ENCODE measurements at places on chromosomes 5 and 9.

GRCh38 chr5:173408946-173409345 lies 80.7 kb upstream of the STC2 start:
- DNase-seq, result no peak
- H3K36me3 ChIP-seq, result no peaks in the 10 kb centered on the region
- H3K4me3 ChIP-seq, result no peak overlapping the region
- H3K27me3 ChIP-seq, result no peaks in the 10 kb centered on the region
- no peaks in the 10 kb centered on the region for H3K4me1 ChIP-seq

- no peak overlapping the region for H3K4me3 ChIP-seq
- peaks cover 6% of the 10 kb centered on the region for H3K36me3 ChIP-seq
- no peaks in the 10 kb centered on the region for H3K27me3 ChIP-seq
- H3K4me1 ChIP-seq, result no peaks in the 10 kb centered on the region
- H3K27ac ChIP-seq, result no peak overlapping the region
Observed at GRCh38 chr9:5470122-5470521, 19.8 kb downstream of the CD274 start.

- no peak for DNase-seq
- H3K4me1 ChIP-seq, result no peaks in the 10 kb centered on the region
- H3K4me3 ChIP-seq, result no peak overlapping the region
- H3K36me3 ChIP-seq, result no peaks in the 10 kb centered on the region
Observed at GRCh38 chr9:20065046-20065445, 276.2 kb upstream of the SLC24A2 start.

DNA sequence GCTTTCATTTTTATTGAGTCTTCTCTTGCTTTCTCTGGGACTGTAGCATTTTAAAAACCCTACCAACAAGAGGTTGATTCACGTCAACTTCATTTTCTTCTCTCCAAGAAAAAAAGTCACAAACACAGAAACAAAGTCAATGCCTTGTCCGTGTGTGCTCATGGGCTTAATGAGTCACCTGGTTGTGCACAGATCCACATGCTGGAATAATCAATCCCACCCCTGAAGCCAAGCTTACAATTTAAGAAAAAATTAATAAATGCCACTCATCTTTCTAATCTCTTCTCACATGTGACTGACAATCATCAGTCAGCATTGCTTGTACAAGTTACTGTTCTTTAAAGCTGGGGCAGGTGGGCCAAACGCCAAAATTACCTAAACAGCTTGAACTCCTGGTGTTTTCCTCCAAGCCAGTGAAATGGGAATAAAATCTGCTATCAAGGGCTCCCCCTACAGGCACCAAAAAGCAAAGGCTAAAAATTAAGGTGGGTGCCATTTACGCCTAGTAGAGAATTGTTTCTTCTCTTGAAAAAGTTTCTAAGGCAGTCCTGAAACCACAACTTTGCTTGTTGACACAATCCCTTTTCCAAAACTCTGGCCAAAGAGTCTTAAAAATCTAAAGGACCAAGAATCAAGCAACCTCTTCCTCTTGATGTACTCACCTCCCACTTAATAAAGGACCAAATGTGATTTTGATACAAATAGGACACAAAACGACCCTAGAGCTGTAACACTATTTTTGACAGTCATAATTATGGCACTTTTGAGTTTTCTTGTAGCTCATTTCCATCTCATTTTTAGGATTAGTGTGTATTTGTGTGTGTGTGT lies 21.3 kb downstream of the TRMO start:
- H3K4me1 ChIP-seq, result no peaks in the 10 kb centered on the region
- H3K27me3 ChIP-seq, result no peaks in the 10 kb centered on the region
- peaks cover 5% of the 10 kb centered on the region for H3K36me3 ChIP-seq
- H3K27ac ChIP-seq, result no peak overlapping the region
- no peak for DNase-seq

DNA sequence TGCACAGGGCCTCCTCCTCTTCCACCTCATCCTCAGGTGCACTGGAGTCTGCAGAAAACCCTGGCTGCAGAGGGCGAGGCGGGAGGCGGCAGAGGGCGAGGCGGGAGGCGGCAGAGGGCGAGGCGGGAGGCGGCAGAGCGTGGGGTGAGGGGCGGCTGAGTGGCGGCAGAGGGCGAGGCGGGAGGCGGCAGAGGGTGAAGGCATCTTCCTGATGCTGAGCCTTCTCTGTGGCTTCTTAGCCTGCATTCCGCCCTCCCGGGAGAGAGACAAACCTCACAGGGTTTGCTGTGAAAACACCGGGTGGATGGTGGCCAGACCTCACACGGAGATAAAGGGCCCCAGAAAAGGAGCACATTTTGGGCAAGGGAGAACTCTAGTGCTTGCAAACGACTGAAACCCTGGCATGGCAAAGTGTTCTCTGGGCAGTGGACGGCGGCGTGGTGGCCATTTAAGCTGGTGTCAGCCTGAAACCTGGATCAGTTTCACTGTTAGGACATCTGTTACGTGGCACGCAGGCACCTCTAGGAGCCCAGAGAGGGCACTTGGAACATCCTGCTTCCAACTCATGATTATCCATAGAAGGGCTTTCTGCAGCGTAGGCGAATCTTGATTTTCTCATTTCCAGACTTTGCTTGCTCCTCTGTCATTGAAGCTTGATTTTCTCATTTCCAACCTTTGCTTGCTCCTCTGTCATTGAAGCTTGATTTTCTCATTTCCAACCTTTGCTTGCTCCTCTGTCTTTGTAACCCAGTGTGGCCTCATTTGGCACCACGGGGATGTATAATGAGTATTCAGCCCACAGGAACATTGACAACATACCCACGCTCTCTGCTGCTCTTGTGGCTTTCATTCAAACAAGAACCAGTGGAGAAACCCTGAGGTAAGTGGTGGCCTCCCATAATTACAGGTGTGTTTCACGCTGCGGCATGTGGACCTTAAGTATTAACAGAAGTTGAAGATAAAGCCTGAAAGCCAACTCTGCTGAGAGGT lies 16.3 kb upstream of the PLEKHG4B start:
- no peaks in the 10 kb centered on the region for H3K27me3 ChIP-seq
- H3K4me3 ChIP-seq, result no peak overlapping the region
- H3K4me1 ChIP-seq, result no peaks in the 10 kb centered on the region
- no peaks in the 10 kb centered on the region for H3K36me3 ChIP-seq
- no peak for DNase-seq
- H3K27ac ChIP-seq, result no peak overlapping the region

DNA sequence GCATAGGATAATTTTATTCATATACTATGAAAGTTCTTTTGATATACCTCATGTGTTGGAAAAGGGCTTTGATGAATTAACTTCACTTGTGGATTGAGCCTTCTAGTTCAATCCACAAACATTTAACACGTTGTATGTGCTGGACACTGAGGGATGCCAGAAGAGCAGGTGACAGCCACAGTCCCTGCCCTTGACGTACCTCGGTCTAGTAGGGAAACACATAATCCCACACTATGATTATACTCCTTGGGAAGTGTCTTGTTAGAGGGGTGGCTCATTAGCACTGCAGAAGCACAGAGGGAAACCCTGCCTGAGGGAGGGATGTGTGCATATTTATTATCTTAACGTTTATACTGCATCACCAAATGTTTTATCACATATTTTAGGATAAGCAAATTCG lies 61.2 kb downstream of the PIK3R1 start:
- H3K27me3 ChIP-seq, result no peaks in the 10 kb centered on the region
- no peak for DNase-seq
- H3K4me3 ChIP-seq, result no peak overlapping the region

All from gastrocnemius medialis (tissue), 4 donors.